ENCODE measurements at places on chromosomes 7 and 10. TPM values are rescaled to one million over a fixed set of nuclear protein-coding genes. Genes with fewer than 3 reads are reported as not detected.

GRCh38 chr10:71279590-71280170 is 39.4 kb upstream of the SLC29A3 start:
- no peak for DNase-seq

The ELMO1 gene
- 44.6 TPM for polyA plus RNA-seq

DNA sequence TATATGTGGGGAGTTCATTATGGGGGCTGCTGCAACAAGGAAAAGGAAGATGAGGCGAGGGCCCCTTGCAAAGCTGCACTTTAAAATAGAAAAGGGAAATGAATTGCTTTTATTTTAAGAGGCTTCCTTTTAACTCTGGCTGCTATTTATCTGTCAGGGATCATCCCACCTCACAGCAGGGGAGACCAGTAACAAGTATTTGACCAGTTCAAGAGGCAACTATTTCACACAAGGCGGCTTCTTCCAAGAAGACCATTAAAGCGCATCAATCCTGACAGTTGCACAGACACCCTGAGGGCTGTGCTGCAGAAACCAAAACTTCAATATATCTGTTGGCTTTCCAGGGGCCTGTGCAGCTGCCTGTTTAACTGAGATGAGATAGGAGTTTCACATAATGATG is 1009.2 kb downstream of the SORCS3 start:
- no peak for DNase-seq

DNA sequence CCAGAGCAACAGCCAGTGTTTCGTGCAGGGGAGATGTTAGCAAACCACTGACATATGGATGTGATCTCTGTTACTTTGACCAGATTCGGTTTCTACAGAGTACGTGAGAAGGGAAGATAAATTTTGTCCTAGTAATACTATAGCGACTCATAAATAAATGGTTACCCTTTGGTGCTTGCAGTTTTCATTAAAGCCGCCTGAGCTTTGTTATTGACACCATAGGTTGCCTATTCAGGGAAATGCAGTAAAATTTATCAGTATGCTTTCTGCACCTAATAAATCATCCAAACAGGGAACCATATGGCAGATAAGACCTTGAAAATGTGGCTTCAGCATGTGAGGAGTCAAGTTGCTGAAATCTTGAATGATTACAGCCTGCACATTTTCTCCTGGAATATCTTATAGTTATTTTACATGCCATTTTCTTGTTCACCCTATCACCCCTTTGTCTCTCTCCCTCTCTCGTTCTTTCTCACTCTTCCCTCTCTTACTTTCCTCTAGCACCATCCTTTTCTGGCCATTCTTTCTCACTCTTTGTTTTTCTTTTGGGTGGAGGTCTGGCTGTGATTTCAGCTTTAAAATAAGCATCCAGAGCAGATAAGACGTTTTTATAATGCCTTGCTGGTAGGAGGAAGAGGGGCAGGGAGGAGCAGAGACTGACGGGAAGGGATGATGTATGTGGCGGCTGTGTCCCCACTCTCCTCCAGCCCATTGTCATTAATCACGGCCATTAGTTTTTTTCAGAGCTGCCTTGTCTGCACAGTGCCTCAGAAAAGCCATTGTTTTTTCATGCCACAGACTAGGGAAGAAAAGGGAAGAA is 182.5 kb downstream of the LRMDA start:
- DNase-seq, result peak; percentile 91

DNA sequence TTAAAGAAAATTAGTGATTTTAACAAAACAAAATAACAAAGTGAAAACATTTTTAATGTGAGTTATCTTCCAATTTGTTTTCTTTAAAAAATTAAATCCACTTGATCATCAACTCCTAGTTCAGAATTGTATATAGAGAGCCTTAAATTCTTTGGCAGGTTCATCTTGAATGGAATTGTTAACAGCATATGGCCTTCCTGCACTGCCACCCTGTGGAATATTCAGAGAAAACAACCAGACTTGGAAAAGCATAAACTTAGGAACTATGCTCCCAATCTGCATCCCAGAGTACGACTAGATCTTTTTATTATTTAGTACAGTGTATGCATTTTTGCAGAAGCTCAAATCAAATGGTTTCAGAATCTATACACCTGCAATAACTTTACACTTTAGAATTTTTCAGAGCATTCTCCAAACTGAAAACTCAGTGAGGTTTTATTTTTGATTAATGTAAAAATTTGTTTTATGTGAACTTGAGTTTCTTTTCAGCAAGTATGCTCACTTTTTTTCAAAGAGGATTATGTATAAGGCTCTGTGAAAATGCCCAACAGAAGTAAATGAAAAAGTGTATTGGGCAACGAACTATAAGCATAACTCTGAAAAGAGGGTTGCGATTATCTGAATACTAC is 44.9 kb upstream of the ANK3 start:
- DNase-seq, result no peak

GRCh38 chr7:73366990-73367389 is 39.0 kb downstream of the FKBP6 start:
- DNase-seq, result no peak

GRCh38 chr7:134255814-134256213 is 60.9 kb downstream of the SLC35B4 start:
- DNase-seq, result no peak

The VIPR2 gene
- polyA plus RNA-seq, result 0.41 TPM

GRCh38 chr7:82559193-82559805 is 115.7 kb upstream of the CACNA2D1 start:
- no peak for DNase-seq

GRCh38 chr10:98748298-98748697 is 301.6 kb upstream of the HPS1 start:
- DNase-seq, result peak; percentile 6

- no peak for DNase-seq
Observed at GRCh38 chr10:30415593-30415992, 18.4 kb upstream of the MAP3K8 start.

DNA sequence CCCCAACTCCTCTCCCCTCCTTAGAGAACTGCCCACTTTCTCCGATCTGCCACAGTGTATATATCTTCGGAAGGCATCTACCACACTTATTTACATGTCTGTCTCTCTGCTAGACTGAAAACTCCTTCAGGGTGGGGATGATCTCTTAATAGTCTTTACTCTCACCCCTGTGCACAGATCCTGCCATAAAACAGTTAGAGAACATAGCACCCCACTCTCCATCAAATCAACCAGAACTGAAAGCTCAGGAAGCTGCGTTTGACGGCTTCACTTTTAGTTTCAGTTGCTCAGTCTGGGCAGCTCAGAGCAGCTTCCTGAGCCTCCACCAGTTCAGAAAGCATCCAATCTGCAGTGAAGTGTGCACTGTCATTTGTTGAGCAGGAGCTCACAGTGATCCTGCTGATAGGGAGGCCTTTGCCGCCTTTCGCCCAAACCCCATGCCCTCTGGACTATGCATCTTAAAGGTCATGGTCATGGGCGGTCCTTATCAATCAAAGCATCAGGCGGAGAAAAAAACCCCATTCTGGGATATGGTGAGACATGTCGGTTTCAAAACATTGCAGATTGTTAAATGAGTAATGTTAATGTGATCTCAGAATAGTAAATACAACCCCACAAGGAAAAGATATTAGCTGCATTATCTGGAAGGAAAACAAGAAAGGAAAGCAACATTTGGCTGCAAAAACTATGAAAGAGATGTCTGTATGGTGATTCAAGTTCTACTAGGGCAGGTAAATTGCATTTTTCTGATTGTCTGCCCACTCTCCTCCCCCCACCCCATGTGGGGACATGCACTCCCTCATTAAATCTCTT is 167.1 kb upstream of the ADO start:
- DNase-seq, result no peak

DNA sequence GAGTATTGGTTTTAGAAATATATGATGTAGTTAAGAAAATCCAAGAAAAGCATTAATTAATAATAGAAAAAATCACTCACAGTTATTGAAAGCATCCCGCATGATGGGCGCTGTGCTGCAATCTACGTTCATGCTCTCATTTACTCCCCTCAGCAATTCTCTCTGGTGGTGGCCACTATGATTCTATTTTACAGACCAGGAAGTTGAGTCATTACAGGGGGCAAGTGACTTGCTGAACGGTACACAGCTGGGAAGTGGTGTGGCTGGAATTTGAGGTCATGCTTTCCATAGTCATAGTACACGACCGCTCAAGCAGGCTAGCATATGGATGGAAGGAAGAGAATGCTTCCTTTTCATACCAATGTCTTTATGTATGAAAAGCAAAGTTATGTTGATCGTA is 117.4 kb downstream of the TES start:
- no peak for DNase-seq

- no peak for DNase-seq
Observed at GRCh38 chr10:110507346-110507745, 9.6 kb downstream of the DUSP5 start.

The CFAP43 gene
- polyA plus RNA-seq, result 21.1 TPM

DNA sequence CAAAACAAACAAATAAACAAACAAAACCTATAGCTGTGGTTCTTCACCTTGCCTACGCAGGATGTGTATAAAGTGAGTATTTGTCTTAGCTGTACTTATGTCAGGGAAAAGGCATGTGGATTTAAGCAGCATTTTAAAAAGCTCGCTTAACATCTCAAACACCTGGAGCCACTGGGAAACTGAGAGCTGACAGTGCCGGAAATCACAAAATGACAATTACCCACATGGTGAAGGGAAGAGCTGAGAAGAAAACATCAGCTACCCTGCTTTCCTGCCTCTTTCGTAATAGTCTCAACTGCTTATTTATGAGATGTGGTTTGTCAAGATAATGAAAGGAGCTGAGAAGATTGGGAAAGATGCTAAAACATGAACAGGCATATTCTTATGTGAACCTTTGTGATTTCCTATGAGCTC is 31.1 kb upstream of the MSMB start:
- DNase-seq, result no peak

The ANKRD22 gene
- 0.24 TPM for polyA plus RNA-seq

GRCh38 chr7:24573554-24574338 is 494 bp downstream of the PALS2 start:
- peak; percentile 54 for DNase-seq

DNA sequence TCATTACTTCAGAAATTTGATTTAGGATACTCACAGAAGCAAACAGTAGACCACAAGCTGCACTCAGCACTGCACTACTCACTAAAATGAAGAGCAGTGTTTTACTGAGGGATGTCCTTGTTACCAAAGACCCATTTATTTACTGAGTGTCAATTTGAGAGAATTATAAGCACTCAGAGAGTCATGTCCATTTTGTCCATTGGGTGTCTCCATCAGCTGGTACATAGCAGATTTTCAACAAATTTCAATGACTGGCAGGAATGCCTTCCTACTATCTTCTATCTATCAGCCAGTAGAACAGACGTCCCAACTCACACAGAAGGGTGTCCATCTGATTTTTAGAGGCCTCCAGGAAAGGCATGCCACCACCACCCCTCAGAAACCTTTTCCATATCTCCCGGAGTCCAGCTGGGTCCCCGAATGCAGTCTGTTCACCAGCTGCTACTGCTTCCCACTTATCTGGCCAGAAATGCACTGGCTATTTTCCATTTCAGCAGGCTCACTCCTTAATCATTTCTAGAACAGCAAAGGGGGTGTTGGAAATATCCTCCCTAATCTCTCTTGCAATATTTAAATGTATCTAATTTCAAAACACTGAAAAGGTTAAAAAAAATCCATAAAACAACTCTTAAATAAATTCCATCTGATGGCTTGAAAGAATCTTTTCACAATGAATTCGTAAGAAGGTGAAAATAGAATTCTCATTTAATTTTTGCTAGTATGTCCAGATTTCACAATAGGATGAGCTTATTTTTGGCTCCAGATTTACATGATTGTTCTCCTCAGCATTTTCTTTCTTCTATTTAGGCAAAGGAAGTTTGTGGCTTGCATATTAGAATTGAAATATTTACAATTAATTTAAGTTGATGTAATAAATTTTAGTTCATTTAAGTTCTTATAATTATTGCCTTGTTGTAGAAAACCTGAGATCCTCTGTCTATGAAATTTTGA is 1164.0 kb upstream of the CELF2 start:
- peak; percentile 33 for DNase-seq

The ZNF467 gene
- 31.9 TPM for polyA plus RNA-seq

- no peak for DNase-seq
Observed at GRCh38 chr7:74051193-74051592, 23.2 kb downstream of the ELN start.

- DNase-seq, result peak; percentile 18
Observed at GRCh38 chr7:154912871-154913637, 89.9 kb downstream of the PAXIP1 start.

DNA sequence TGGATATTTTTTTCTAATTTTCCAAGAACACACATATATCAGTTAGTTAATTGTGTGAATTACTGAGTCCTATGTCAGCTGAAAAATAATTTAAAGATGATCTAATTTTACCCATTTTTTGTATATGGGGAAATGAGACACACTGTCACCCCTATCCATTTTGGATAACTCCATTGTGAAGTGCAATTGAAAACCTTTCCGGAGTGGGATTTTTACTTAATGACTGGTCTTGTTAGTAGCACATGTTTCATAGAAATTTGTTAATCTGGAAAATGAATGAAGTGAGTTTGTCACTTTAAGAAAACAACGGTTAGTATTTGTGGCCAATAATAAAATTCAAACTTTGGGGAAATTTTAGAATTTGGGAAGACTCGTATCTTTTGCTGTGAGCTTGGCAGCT is 2.0 kb downstream of the GARS1 start:
- no peak for DNase-seq

GRCh38 chr7:79298145-79298760 is 155.2 kb downstream of the MAGI2 start:
- DNase-seq, result no peak

DNA sequence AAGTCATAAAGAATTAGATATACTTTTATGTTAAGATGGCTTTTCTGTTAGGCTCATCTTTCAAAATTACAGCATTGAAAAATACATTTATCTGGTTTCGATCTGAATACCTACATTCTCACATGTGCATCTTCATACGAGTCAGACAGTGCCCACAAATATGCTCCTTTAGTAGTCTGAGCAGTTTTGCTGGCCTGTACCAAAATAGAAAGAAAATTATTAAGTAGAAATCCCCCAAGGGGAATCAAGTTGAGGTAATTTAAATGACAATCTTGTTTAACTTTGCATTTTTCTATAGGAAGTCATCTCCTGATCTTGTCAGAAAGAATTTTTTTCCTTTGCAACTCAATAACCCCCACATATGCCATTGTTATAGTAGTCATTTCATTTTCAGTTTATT is 287.4 kb upstream of the SEMA3D start:
- no peak for DNase-seq

All from left lung (tissue), 14 donors.